ENCODE measurements at places on chromosomes 6 and 20.

DNA sequence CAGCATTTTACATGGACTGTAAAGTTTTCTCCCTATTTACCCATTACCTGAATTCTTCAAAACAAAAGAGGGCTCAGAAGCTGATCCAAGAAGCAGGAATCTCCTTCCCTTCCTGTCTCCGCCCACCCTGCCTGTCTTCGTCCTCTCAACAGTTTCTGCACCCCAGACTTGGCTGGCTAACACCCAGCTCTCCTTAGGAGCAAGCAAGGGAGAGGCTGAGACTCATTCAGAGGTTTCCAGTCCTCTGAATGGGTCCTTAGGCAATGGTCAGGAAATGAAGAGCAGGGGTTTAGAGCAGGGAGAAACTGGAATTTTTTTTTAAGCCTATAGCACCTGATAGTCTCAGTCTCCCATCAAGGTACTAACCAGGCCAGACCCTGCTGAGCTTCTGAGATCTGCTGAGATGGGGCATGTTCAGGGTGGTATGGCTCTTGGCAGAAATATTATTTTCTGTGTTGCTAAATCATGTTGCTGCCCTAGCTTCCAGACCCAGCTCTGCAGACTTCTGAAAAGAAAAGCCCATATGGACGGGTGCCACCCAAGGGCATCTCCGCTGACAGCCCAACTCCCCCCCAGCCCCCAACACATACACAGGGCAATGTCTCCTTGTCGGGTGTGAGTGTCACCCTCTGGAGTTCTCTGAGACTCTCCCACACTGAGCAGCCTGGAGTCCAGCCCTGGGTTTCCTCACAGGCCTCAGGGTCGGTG lies 74.6 kb upstream of the CD93 start:
- no peak for DNase-seq

DNA sequence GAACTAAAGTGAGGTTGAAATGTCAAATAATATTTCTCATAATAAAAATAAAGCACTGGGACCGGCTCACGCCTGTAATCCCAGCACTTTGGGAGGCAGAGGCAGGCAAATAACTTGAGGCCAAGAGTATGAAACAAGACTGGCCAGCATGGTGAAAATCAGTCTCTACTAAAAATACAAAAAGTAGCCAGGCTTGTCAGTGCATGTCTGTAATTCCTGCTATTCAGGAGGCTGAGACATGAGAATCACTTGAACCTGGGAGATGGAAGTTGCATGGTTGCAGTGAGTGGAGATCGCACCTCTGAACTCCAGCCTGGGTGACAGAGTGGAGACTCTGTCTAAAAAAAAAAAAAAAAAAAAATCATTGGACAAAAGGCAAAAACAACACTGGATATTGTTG lies 38.4 kb upstream of the RSPO3 start:
- DNase-seq = no peak

GRCh38 chr6:167030222-167031072 lies 31.2 kb downstream of the CEP43 start:
- no peak for DNase-seq

GRCh38 chr6:52284131-52284459 lies 447 bp downstream of the MCM3 start:
- no peak for DNase-seq

DNA sequence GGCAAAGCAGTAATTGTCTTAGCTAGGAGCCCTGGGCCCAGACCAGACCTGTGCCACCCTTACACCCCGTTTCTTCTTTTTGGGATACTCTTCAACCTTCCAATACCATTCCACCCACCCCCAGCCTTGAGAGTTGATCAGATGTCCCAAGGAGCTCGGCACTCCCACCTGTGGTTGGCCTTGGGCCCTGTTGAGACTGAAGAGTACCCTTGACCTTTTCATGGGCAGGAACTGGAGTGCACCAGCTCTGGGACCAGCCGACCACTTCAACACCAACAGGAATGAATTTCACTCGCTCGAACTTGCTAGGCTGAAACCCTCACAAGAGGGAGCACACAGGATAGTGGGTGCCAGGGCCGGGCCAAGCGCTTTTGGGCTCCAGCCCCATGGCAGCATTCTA lies 273.6 kb downstream of the PHACTR1 start:
- no peak for DNase-seq

DNA sequence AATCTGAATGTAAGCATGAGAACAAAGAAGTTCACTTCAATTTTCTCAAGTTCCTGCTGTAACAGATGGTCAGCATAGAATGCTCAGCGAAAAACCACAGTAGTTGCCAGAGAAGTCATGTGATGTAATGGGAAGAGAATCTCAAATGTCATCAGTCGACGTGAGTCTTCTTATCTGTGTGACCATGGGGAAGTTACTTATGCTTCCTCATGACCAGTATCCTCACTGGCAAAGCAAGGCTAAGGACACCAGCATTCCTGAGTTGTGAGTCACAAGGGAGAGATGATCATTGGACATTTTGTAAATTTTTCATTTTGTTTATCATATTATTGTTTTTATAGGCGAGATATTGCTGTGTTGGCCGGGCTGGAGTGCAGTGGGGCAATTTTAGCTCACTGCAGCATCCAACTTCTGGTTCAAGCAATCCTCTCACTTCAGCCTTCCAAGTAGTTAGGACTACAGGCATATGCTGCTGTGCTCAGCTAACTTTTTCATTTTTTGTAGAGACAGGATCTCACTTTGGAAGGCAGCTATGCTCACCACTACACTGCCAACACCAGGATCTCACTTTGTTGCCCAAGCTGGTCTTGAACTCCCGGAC lies 21.9 kb downstream of the SGK1 start:
- no peak for DNase-seq

DNA sequence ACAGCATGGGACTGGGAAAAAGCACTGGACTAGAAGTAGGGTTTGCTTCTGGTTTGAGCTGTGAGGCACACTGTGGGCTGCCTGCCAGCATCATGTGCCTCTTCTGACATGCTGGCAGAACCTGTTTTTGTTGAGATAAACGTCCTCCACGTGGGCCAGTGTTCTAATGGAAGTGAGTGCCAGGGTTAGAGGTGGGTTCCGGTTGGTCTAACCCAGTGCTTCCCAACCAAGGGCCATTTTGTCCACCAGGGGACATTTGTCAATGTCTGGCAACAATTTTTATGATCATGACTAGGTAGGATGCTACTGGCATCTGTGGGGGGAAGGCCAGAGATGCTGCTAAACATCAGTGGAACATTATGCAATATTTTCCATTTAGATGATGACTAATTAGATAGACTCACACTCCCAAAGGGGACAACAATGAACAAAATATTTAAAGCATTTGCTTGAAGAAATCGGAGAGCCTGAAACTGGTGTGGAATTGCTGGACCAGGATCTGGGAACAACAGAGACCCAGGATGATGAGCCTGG lies 7.8 kb upstream of the APMAP start:
- peak; percentile 79 for DNase-seq

DNA sequence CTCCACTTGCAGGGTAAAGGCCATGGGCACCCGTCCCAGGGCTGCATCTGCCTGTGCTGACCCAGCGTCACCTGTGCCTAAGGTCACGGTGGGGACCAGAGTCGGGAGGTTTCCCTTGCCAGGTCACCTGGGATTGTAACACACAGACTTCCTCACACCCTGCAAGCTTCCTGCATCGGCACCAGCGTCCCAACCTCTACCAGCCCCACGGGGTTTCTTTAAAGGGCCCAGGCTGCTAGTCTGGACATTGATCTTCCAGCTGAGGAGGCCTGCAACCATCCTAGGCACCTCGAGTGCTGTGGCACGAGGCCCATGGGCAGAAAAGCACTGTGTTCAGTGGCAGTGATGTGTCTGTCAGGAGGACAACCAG lies 12.6 kb downstream of the ACSS1 start:
- DNase-seq = no peak

DNA sequence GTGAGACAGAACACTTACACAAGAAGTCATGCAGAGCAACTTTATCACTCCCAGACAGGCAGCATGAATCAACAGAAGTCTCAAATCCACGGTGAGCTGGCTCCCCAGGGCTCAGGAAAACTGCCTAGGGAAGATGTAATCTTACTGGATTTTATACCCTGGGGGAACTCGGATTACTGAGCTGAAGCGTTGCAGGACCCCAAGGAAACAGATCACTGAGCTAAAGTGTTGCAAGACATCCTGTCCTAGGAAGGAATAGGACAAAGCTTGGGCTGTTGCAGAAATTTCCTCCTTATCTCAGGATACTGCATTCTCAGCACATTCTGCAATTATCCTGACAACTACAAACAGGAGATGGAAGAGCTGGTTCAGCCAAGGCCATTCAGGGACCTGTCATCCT lies 224.8 kb downstream of the TFAP2A start:
- DNase-seq = peak; percentile 0

GRCh38 chr6:153140299-153140698 lies 9.2 kb upstream of the RGS17 start:
- peak; percentile 95 for DNase-seq
